Renal cortex interstitium (tissue), 15 donors: ENCODE measurements at places on chromosomes 13 and 19. TPM values are rescaled to one million over a fixed set of nuclear protein-coding genes. Genes with fewer than 3 reads are reported as not detected.

PGLYRP2 gene
- polyA plus RNA-seq: not detected

DNA sequence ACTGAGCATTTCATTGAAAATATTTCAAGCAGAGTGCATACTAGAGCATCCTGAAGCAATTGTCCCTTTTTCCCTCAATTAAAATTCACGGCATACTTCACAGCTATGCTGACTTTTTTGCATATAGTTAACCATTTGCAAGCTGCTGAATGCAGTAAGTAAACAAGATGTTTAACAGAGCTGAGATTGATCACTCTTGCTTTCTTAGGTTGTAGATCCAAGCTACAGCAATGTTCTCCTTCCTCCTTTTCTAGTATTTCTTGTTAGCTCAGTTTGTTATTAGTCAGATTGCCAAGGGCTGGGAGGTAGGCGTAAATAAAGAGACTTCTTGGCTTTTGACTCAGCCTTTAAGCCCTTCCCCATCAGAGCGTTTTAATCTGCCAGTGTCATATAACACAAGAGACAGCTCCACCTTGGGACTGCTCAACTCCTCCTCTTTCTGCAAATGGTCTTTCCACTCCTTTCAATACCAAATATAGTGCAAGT is at the start of gene SLITRK6:
Gene SLITRK6, minus strand, starts transcription at position 323 of the 486 bp plus-strand sequence. CDS start 2,911 bp downstream, outside the sequence.
- DNase-seq: peak; percentile 23

- DNase-seq: no peak
Observed at GRCh38 chr13:94656766-94657165, 55.1 kb downstream of the GPR180 start.

CD320 gene
- polyA plus RNA-seq: 39.7 TPM

DNA sequence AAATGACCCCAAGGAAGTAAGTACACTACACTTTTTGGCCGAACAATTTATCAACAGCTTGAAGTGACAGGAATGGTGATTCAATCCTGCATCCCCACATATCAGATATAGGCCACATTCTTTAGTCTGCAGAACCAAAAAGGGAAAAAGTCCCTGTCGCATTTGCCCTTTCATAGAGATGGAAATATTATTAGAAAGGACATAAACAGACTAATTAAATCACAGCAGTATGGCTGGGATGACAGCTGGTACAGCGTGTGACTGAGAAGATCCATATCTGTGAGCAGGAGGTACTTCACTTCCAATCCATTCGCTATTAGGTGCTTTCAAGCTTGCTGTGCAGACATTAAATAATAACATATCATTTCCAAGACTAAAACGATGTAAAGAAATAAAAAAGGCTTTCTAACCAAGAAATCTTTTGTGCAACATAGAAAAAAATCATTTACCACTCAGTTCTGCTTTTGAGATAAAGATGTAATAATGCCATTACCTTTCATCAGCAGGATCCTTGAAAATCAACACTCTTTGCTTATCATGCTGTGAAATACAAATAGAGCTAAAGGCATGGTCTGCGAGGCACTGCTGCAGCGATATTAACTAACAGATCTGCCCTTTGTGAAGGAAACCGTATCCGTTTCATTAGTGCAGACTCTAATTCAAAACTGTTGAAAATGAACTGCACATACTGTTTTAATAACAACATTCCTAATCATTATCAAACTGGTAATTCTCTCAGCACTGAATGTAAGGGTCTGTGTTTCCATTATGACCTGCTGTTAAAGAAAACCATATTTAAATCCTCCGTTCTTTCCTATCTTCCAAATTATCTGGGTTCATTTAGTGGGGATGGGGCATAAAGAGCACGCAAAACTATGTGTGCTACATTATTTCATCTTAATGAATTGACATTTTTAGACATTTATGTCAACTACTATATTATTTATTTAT is 245.6 kb downstream of the DACH1 start:
- no peak for DNase-seq

DNA sequence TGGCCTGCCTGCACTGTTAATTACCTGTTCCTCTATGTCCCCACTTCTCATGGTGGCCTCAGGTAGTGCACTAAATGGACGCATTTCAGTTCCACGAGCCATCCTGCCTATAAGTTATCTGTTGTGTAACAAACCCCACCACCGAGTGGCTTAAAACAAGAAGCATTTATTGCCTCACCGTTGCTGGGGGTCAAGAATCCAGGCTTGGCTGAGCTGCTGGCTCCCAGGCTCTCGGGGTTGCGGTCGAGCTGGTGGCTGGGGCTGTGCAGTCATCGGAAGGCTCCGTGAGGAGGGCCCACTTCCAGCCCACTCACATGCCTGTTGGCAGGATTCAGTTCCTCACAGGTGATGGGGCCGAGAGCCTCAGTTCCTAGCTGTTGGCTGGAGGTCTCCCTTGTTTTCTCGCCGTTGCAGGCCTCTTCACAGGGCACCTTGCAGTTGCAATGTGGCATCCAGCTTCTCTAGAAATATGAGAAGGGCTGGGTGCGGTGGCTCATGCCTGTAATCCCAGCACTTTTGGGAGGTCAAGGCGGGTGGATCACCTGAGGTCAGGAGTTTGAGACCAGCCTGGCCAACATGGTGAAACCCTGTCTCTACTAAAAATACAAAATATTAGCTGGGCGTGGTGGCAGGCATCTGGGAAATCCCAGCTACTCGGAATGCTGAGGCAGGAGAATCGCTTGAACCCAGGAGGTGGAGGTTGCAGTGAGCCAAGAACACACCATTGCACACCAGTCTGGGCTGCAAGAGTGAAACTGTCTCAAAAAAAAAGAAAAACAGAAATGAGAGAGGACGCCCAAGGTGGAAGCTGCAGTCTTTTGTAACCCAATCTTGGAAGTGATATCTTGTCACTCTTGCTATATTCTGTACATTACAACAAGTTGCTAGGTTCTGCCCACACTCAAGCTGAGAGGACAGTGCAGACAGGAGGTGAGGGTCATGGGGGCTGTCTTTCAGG is 6.5 kb upstream of the PTOV1 start:
- no peak for DNase-seq

DNA sequence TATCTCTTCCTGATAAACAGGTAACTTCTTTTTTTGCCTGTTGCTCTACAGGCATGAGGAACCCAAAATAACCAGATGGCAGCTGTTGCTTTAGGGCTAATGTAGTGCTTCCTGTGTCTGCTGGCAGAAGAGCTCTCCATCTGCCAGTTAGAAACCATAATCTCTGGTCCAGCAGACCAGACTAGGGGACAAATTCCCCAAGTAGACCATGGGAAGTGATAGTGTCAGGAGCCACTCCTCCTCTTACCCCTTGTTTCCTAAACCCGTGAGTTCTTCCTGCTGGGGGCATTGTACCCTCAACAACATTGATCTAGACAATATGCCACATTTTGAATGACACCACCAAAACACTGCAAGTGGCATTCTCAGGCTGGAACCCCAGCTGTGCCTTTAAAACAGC is 135.9 kb downstream of the DLEU7 start:
- DNase-seq: no peak

DNA sequence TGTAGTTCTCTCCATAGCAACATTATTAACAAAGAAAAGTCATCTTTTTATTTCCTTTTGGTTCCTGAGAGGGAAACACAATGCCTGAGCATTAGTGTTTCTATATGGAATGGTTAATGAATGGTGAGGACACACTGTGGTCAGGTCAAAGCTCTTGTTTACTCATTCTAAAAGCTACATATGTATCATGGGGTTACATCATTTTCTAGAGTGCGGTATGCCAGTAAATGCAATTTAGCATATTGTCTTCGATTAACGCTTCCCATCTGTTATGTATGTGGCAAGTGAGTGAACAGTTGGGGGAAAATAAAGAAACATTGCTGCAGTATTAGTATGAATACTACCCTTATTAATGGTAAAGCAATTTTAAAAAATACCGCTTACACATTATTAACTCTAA is 1152.2 kb upstream of the SPRY2 start:
- no peak for DNase-seq

DHDH gene
- 7.0 TPM for polyA plus RNA-seq

DNA sequence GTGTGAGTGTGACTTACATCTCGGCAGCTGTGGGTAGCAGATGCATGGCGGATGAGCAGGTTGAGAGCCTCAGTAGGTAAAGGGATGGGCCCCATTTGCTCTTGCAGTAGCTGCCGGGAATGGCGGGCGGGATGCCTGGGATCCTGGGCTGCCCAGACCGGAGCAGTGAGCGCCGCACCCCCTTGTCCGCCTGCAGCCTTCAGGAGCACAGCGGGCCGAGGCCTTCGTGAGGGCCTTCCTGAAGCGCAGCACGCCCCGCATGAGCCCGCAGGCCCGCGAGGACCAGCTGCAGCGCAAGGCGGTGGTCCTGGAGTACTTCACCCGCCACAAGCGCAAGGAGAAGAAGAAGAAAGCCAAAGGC is 4.1 kb downstream of the POP4 start:
- DNase-seq: no peak

LILRB5 gene
- polyA plus RNA-seq: 3.7 TPM

DNA sequence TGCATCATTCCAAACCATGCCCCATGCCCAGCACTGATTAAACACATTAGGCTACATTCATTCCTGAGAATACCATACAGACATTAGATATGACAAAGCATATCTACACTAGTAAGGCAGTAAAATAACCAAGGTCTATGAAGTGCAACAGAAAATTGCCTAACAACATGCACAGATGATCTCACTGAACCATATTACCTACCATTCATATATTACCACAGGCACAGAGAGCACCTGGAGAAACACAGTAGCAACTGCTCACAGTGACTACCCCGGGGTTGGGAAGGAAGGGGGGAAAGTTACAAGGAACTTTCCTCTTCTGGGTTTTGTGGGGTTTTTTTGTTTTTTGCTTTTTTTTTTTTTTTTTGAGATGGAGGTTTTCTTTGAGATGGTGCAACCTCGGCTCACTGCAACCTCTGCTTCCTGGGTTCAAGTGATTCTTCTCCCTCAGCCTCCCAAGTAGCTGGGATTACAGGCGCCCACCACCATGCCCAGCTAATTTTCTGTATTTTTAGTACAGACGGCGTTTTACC is 669.6 kb downstream of the UQCRFS1 start:
- DNase-seq: no peak

DNA sequence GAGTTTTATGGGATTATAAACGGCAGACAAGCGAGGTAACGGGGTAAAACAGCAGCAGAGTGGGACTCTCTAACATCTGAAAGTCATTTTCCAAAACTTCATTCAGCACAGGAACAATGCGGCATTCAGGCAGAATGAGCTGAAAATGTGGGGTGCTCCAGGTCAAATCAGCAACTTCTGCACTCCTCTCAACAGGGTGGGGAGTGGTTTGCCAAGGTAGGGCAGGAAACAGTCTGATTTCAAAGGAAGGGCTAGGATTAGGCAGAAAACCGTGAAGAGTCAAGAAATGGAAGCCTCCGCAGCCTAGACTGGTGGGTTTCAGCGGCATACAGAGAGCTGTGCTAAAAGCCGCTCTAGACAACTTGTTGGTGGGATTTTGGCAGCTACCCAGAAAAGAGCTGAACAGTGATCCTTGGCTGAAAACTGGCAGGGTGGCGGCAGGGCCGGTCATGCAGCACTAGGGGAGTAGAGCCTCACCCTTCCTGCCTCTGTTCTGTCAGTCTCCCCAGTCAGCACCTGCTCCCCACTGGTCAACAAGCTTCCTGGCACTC is 154.2 kb upstream of the KLF12 start:
- DNase-seq: no peak

GPR4 gene
- polyA plus RNA-seq: 3.3 TPM

F7 gene
- 3.9 TPM for polyA plus RNA-seq

DNA sequence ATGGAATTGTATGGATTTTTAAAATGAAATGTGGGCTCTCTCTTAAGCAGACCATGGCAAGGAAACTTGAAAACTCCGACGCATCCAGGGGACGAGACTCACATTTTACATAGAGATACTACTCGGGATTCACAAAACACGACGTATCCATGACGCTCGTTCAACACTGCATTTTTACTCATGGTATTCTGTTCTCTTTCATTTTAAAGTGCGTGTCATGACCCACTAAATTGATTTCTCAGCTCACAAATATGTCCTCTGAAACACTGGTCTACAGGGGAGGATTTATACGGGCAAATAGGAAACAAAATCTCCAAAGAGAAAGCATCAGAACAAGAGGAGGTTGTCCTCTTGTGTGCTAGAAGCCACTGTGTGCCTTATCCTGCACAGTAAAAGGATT is 523.5 kb downstream of the MYO16 start:
- no peak for DNase-seq

- no peak for DNase-seq
Observed at GRCh38 chr19:13149628-13150186, 468 bp downstream of the STX10 start.

- DNase-seq: no peak
Observed at GRCh38 chr13:112455476-112456059, 79.4 kb downstream of the SPACA7 start.

GRCh38 chr13:74646091-74646490 is 511.9 kb upstream of the KLF12 start:
- DNase-seq: no peak

DNA sequence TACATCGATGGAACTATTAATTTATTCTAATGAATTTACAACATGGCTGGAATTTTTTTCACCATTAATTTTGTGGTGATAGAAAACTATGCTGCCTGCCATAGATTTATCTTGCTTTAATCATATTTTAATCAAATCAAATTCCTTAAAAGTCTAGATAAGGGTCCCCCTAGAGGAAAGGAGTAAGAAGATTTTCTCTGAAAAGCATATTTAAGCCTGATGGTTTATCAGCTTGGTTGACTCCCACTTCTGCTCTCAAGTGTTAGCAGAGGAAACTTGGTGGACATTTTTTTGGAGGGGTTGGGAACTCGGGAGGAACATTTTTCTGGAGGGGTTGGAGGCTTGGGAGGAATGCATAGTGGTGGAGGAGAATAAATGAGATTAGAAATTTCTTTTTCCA is 253.3 kb downstream of the KCNRG start:
- DNase-seq: no peak

DNA sequence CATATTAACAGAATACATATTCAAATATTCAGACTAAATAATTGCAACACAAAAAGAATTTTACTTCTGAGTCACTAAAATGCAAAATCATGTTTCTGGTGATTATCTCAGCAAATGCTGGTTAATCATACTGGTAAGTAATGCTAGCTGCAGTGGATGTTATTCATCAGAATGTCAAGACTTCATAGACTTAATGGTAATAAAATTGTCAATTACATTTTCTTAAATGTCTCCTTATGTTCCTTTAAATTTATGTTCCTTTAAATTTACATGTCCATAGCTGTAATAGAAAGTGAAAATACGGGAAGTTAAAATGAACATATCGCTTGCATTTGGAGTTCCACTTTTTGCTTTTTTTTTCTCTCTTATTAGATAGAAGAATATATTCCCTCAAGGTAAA is 853.0 kb downstream of the SLITRK6 start:
- DNase-seq: no peak

PDS5B gene
- polyA plus RNA-seq: 85.8 TPM

PPP1R15A gene
- polyA plus RNA-seq: 35.1 TPM

NAT14 gene
- polyA plus RNA-seq: 55.9 TPM

TRPM4 gene
- 51.3 TPM for polyA plus RNA-seq

C19orf18 gene
- 1.7 TPM for polyA plus RNA-seq
